Fibroblast of the aortic adventitia (primary cell): ENCODE measurements at places on chromosomes 4 and X.
A peak's percentile ranks its signal among the peaks of the same experiment; 100 is the strongest.

DNA sequence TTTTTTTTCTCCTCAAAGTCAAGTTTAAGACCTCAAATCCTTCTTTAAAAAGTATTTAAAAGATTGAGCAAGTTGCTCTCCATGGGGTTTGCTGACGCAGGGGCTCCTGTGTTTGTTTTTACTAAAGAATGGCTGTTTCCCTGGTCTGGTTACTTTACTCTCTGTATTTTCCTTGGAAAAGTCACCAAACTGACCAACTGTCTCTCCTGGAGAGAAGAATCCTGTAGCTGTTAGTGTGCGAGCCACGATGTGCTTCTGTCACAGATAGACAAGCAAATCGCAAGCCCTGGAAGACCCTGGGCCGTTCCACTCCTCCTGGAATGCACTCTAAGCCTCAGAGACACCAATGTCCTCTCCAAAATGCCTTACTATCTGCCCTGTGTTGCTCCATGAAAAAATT is 212.1 kb downstream of the CHIC2 start:
- DNase-seq = peak; percentile 76

DNA sequence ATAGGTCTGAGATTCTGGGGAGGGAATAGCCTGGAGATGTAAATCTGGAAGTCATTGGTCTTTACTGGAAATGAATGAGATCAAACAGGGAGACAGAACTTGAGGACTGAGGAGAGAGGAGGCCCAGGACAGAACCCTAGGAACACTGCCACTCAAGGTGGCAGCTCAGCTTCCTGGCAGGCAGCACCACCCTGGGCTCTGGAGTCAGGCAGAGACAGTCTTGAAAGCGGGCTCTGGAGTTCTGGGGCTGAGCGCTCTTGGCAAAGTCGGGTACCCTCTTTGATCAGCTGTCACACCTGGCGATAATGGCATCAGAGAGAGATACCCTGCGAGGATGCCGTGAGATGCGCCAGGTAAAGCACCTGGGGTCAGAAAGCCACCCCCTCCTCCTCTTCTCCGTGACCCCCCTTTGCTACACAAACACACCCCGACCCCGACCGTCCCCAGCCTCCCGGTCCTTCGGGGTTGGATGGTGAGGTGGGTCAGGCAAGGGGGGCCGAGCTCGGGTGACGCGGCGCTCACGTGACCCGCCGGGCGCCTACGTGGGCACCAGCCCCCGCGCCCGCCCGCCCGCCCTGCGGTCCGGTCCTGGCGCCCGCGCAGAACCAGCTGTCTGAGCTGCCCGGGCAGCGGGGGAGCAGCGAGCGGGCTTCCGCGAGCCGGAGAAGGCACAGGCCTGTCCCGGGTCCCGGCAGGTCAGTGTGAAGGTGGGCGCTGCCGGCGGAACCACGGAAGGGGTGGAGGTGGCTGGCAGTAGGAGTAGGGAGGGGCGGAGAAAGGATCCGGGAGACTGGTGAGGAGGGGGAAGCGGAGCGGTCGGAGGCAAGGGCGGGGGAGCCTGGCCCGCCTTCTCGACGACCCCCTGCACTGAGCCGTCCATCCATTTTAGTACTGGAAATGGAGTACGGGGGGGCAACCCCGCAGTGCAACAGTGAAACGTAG is at the start of gene TCEAL3:
Gene TCEAL3, plus strand, starts transcription at position 600 of the 942 bp plus-strand sequence. CDS start 1,102 bp downstream, outside the sequence.
- DNase-seq = peak; percentile 34

GRCh38 chrX:155070038-155070437 is 898 bp downstream of the CMC4 start:
- no peak for DNase-seq

- peak; percentile 98 for DNase-seq
Observed at GRCh38 chrX:13899607-13900006, 82.7 kb upstream of the GPM6B start.

- DNase-seq = peak; percentile 38
Observed at GRCh38 chr4:26076896-26077295, 162.9 kb downstream of the SMIM20 start.
